ENCODE measurements at places on chromosomes 3 and 15.

DNA sequence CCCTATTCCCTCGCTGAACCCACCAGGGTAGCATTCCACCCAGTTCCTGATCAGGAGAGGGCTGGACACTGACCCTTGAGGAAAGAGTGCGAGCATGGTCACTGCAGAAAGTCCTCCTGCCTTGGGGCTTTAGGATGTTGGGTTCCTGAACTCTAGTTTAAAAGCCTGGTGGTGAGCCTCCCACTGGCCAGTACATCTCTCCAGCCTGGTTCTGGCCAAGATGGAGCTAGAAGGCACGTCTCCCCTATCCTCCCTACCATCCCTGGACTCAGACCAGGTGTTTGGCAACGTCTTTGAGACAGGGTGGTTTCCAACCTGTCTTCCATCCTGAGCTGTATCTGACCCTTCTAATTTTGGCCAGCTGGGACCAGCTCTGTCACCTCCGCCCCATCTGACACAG is 31.4 kb downstream of the NBEAL2 start:
- DNase-seq = no peak

GRCh38 chr15:89837830-89838178 is 23.2 kb upstream of the ANPEP start:
- DNase-seq = no peak

DNA sequence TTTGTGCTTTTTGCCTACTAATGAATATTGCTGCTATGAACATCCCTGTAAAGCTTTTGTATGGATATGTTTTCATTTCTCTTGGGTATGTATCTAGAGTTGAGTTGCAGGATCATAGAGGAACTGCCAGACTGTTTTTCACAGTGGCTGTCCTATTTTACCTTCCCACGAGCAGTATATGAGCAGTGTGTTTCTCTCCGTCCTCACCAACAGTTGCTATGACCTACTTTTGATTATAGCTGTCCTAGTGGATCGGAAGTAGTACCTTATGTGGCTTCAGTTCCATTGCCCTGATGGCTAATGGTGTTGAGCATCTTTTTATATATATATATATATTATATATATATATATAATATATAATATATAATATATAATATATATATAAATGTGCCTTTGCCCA is 25.2 kb downstream of the CDAN1 start:
- no peak for DNase-seq

- peak; percentile 78 for DNase-seq
Observed at GRCh38 chr3:124772081-124772831, 42.0 kb downstream of the UMPS start.

GRCh38 chr3:137695351-137695750 is 68.8 kb upstream of the SOX14 start:
- DNase-seq = no peak

- no peak for DNase-seq
Observed at GRCh38 chr3:37505415-37505814, 331.0 kb upstream of the LRRFIP2 start.

DNA sequence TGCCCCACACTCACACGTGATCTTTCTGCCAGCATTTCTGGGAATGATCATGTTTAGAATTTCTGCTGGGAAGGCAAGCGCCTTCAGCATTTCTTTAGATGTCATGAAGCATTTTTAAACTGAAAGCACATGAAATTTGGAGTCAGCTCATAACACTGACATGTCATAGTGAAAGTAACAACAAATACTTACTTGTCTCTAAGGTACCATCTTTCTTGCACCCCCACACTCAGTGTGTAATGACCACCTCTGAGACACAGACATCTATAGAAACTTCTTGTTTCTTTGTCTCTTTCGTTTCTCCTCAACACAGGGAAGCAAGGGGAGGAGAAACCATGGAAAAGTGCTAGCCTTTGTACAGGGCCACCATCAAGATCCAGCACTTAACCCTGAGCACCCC is 171.7 kb downstream of the RORA start:
- no peak for DNase-seq
